ENCODE measurements at places on chromosomes 5 and 9.

DNA sequence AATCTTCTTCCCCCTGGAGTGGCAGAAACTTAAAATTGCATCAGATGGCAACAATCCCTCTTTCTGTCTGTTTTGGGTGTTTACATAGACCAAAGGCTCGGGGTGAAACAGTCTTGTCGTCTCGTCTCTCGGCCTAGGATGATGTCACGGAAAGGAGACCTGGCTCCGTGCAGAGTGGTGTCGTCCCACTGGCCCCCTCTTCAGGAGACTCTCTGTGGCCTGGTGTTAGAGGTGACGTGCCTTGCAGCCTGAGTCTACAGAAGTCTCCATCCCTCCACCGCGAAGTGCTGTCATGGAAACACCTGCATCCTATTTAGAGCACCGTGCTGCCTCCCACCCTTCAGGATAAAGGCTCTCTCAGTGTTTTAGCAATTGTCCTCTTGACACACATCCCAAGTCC lies 409.7 kb downstream of the IRX1 start:
- DNase-seq: no peak

DNA sequence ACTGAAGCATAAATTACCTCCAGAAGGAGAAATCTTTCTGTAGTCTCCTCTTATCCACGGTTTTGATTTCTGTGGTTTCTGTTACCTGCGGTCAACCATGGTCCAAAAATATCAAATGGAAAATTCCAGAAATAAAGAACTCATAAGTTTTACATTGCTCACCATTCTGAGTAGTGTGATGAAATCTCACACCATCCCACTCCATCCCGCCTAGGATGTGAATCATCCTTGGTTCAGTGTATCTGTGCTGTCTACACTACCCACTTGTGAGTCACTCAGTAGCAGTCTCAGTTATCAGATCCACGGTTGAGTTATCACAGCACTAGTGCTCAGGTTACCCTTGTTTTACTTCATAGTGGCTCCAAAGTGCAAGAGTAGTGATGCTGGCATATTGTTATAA lies 371.2 kb downstream of the NFIB start:
- DNase-seq: no peak

GRCh38 chr5:136166909-136167308 lies 26.1 kb downstream of the SMIM32 start:
- DNase-seq: no peak

DNA sequence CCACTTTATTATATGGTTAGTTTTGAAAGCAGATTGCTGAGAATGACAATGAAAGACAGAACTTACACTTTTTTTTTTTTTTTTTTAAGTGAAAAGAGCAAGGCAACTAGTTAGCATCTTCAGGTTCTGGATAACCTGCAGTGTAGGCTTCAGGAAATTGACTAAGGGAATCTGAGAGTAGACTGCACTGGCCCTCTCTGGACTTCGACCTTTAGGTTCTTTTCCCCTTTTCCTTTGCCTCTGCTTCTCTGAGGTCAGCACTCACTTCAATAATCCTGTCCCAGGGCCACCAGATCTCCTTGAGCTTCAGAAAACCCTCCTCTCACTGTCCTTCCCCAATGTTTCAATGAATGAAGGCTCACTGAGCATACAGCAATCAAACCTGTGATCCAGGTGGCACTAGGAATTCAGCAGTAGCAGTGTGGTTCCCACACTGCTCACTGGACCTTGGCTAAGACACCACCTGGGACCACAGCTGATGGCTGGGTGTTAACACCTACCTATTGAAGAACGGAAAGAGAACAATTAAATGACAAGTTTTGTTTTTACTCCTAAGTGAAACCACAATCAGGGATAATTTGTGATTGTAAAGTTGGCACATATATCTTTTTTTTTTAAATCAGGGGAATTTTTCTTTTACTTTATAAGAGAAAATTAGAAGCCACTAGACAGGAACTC lies 85.8 kb upstream of the IL6ST start:
- no peak for DNase-seq

DNA sequence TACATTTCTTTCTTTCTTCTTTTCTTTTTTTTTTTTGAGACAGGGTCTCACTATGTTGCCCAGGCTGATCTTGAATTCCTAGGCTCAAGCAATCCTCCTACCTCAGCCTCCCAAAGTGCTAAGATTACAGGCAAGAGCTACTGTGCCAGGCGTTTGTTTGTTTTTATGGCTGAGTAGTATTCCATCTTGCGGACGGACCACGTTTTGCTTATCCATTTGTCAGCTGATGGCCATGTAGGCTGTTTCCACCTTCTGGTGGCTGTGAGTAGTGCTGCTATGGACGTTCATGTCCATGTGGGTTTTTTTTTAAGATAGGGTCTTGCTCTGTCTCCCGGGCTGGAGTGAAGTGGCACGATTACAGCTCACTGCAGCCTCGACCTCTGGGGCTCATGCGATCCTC lies 2.5 kb downstream of the DOK3 start:
- no peak for DNase-seq

DNA sequence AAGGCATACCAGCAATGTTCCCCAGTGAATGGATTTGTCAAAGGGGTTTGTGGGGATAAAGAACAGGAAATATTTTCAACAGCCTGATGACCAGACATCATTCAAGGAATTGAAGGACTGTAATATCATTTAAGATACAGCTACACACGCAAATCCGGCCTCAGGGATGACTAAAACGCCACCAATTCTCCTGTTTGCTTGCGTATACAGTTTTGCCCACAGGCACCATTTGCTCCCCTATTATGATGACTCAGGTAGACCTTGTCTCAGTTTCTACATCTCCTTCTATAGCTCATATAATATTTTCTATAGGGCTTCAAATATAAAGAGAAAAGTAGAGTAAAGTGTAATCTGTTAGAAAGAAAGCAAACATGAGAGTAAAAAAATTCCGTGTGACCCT lies 29.7 kb upstream of the ITGA1 start:
- DNase-seq: no peak

DNA sequence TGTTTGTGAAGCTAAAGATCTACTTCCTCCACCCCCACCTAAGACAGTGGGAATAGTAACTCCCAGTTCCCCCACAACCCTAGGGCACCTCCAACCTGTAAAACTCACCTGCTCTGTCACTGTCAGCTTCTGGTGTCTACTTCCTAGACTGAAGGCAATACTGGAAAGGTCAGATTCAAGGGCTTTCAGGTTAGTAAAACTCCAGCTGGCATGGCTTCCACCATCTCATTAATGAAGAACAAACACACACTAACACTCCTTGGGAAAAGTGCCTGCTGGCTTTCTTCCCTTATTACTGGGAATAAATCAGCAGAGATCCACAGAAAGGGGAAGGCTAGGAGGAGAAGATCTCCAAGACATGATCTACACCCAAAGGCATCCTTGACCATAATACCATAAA lies 109.9 kb downstream of the TMEM174 start:
- peak; percentile 20 for DNase-seq

- DNase-seq: no peak
Observed at GRCh38 chr5:62038024-62038423, 268.0 kb upstream of the KIF2A start.

DNA sequence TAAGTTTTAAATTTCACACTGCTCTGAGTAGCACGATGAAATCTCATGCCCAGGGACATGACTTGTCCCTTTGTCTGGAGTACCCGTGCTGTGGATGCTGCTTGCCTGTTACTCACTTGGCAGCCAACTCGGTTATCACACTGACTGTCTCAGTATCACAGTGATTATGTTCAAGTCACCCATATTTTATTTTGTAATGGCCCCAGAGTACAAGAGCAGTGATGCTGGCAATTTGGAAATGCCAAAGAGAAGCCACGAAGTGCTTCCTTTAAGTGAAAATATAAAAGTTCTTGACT lies 22.8 kb upstream of the SCGB3A2 start:
- no peak for DNase-seq

- DNase-seq: no peak
Observed at GRCh38 chr9:125759764-125760129, 12.6 kb downstream of the PBX3 start.

Measured in prostate gland (tissue), 2 donors.